ENCODE measurements at places on chromosomes 2 and 18.

DNA sequence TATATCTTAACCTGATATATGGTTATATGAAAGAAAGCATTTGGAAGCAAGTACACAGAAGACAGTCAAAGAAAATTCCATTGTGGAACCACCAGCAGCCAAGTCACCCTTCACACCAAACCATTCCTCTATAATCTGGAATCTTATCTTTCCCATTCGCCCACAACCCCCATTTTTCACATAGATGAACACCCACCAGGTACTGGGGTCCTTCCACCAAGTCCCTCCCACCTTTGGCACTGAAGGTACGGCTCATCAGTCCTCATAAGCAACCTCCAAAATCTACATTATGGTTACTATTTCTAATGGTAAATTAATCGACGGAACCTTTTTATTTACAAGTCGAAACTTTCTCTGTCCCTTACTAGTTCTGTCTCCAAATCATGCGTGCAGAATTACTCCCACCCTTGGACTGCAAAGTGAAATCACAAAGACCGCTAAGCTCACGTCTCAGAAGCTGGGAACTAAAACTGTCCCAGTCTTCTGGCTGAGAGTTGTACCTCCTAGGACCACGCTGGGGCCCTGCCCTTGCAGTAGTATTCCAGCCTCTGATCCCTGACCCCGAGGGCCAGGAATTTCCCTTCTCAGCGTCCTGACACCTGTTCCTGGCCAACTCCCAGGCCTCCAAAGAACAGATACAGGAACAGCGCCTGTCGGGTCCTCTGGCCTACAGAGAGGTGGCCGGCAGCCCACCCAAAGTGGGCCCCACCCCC, 702 bp downstream of the OLA1 start:
- no peak for DNase-seq

- DNase-seq: no peak
Measured at GRCh38 chr2:136124805-136125204, 6.9 kb upstream of the CXCR4 start.

DNA sequence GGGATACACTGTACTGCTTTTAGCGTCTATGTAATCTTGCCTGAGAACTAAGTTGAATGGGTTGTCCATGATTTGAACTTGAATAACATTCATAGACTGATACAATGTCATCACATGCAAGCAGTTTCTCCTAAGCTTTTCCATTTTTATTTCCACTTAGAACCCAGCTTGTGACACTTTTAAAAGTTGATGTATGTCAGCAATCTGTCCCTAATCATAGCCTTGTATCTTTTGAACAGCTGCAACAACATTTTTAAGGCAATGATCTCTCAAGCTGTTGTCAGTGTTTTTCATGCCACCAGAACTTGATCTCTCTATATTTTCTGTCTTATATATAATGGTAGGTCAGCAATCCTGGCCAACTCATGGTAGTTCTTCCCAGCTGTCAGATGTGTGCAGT, 185.0 kb downstream of the DOK6 start:
- no peak for DNase-seq

GRCh38 chr2:144240656-144241339, 279.1 kb downstream of the ZEB2 start:
- no peak for DNase-seq

- DNase-seq: no peak
Measured at GRCh38 chr18:76816127-76816526, 6.2 kb upstream of the ZNF236 start.

DNA sequence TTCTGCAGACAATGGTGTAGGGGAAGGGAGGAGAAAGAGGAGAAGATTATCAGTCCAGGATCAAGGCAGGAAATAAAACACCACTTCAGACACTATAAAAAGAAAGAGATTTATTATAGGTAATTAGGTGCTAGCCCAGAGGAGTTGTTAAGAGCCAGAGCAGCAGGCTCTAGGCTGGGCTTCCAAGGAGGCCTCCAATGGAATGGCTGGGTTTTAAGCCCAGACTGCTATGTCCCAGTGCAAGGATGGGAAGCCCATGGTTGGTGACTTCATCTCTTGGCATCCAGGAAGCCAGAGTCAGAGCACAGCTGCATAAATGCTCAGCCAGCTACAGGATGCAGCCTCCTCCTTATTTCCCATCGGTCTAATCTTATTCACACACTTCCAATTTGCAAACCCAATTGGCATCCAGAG, 95.6 kb downstream of the LAMA3 start:
- DNase-seq: no peak

GRCh38 chr2:168424112-168424951, 31.7 kb upstream of the CERS6 start:
- DNase-seq: no peak

DNA sequence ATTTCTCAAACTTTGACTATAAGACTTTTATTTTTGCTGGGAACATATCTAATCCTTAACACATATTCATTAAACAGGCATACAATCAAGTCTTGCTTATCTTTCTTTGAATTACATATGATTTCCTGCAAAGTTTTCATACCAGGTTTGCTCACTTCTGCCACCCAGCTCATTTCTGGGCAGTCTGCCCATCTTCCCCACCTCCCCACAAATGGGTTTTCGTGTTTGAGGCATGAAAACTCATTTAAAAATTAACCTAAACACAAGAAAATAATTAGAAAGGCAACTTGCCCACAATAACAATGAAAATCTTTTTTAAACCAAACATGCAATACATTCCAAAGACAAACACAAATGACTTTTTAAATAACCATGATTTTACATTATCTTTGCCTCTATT, 3.4 kb downstream of the CHST9 start:
- DNase-seq: no peak

DNA sequence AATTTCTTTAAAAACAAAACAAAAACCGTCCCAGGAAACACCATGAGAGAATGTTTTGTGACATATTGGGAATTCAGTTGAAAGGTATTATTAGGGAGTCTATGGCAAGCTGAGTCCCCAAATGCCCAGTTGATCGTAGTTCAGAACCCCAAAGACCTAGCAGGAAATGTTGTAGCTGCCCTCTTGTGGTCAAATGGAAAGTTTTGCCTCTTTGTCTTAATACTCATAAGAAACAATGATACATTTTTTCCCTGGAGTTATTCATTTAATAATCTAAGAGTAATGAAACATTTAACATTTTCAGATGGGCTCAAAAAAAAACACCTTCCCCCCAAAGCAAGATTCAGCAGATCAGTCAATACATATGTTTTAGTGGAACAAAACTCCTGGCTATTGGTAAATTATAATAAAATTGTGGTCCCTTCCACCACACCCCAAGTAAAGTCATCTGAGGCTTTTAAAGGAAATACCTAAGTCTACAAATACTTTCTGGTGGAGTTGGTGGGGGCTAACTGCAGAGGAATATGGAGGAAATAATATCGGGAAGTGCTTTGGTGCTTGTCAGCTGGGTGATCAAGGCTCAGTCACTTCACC, 37.8 kb upstream of the EFEMP1 start:
- DNase-seq: no peak

DNA sequence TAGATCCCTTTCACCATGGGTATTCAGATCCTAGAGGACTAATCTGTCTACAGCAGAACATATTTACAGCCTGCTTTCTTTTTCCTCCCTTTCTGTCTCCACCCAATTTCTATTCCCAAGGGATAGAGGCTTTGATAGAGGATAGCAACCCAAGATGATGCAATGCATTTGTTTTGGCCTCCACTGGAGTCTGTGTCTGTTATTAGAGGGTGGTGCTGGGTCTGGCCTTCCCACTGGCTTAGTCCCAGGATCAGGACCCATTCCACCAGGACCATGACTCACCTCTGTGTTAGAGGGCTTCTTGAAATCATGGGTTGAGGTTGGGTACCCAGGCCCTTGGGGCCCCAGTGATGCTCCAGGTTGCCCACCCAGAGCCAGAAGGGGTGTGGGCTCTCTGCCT, 239.7 kb upstream of the TNP1 start:
- no peak for DNase-seq

DNA sequence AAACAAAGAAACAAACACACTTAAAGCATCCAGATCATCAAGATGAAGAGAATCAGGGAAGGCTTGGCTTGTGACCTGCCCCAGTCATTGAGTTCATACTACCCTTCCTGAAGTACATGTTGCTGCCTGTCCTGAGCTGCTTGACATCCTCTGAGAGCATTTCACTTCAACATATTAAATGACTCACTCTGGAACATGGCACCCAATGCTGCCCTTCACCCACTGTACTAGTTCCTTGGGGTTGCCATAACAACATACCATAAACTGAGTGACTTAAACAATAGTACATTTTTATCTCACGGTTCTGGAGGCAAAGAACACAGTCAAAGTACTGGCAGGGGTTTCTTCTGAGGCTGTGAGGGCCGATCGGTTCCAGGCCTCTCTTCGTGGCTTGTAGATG, 371.3 kb downstream of the RNF144A start:
- no peak for DNase-seq

- DNase-seq: no peak
Measured at GRCh38 chr2:58914733-58915505, 673.8 kb upstream of the FANCL start.

GRCh38 chr2:231894566-231895380, 31.4 kb downstream of the NPPC start:
- no peak for DNase-seq

DNA sequence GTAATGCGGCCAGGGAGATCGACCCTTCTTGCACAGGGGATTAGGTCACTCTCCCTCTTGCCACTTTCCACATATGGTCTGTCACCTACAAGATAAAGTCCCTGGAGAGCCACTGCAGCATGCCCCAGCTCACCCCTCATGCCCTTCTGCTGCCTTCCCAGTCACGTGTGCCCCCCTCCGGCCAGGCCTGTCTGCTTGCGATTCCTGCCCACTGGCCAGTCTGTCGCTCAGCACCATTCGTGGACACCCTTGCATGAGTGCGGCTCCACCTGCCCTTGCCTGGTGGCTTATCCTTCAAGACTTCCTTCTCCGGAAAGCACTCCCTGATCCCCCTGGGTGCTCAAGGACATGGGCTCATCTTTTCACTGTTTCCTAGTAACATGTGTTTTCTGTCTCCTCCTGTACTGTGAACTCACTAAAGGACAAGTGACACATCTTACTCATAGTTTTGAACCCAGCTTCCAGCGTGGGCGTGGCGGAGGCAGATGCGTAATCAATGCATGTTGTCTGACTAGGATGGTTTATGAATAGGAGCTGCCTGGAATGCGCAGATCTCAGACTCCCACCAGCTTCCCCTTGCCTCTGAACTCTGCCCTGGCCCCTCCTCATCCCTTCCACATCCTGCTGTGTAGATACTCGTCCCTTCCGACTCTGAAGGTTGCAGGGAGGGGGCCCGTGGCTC, 7.8 kb upstream of the NT5DC4 start:
- no peak for DNase-seq

GRCh38 chr18:79397247-79397829, 1.6 kb downstream of the NFATC1 start:
- no peak for DNase-seq

DNA sequence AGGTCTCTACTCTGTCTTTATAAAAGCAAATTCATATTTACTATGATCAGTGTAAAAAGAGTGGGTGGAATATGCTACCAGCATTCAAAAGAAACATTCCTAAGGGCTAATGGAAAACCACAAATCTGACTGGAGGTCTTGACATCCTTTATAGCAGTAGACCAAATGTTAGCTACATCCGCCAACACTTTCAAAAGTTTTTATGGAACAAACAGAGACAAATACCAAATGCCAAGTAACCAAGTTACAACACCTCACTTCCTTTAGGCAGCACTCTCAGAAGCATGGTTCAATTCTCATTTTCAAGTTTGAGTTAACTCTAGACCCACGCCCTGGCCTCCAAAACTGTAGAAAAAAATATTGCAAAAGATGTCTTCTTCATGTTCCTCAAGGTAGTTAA, 78.3 kb upstream of the SETBP1 start:
- DNase-seq: no peak

DNA sequence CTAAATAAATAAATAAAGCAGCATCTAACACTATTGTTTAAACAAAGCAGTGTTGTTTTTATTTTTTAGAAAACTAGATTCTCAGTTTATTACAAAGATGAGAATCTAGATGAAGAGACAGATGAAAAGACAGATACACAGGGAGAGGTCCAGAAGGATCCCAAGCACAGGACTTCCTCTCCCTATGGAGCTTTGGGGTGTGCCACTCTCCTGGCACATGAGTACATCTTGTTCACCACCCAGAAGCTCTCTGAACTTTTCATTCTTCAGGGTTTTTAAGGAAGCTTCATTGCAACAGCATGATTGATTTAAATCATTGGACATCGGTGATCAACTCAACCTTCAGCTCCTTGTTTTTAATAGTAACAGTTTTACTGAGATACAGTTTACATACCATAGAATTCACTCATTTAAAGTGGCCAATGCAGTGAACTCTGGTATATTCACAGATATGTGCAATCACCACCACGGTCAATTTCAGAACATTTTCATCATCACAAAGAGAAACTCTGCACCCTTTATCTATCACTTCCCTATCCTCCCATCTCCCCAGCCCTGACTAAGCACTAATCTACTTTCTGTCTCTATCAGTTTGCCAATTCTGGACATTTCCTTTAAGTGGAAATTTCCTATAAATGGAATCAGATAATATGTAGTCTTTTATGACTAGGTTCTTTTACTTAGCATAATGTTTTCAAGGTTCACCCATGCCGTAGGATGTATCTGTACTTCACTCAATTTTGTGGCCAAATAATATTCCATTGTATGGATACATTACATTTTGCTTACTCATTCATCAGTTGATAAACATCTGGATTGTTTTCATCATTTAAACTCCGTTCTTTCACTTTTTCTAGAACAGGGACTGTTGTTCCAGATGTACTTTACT, 62.3 kb upstream of the ZFP36L2 start:
- no peak for DNase-seq

GRCh38 chr2:52532956-52533355, 1234.6 kb upstream of the CHAC2 start:
- DNase-seq: no peak

GRCh38 chr2:11156396-11157075, 1.3 kb downstream of the SLC66A3 start:
- no peak for DNase-seq

- no peak for DNase-seq
Measured at GRCh38 chr2:174138161-174138560, 110.2 kb downstream of the OLA1 start.

DNA sequence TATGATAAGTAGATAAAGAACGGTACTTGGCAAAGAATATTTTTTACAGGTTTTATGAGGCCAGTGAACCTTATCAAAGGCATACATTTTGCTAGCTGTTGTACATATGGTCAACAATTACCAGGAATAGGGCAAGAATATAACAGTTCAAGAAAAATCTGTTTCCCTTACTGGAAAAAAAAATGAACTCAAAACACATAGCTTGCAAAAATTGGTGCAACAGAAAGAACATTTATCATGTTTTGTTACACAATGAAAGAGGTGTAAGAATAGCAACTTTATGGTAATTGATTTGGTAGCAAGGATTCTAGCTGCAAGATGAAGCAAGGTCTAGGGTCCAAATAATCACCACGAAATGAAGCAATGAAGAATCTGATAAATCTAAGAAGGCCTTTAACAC, 41.6 kb downstream of the TTC21B start:
- no peak for DNase-seq

Data from caudate nucleus (tissue), 63 donors.